ENCODE measurements at places on chromosomes 2 and 18.

DNA sequence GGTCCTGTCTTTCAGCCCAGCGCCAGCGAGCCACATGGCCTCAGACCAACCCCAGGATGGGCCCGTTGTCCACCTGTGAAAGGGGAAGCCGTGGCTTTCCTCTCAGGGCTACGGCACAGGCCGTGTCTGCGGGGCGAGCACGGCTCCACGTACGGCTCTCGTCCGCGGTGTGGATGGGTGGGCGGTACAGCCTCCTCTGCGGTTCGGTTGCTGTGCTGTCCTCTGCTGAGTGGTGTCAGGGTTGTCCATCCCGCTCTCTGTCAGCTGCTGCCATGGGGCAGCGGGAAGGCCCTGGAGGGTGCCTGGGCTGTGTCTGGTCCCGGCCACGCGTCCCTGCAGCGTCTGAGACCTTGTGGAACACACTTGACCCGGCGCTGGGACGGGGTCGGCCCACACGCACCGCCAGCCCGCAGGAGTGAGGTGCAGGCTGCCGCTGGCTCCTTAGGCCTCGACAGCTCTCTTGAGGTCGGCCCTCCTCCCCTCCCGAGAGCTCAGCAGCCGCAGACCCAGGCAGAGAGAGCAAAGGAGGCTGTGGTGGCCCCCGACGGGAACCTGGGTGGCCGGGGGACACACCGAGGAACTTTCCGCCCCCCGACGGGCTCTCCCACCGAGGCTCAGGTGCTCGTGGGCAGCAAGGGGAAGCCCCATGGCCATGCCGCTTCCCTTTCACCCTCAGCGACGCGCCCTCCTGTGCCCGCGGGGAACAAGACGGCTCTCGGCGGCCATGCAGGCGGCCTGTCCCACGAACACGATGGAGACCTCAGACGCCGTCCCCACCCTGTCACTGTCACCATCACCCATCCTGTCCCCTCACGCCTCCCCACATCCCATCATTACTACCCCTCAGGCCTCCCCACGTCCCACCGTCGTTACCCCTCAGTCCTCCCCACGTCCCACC is 128.7 kb downstream of the NFATC1 start:
- no peak for DNase-seq

DNA sequence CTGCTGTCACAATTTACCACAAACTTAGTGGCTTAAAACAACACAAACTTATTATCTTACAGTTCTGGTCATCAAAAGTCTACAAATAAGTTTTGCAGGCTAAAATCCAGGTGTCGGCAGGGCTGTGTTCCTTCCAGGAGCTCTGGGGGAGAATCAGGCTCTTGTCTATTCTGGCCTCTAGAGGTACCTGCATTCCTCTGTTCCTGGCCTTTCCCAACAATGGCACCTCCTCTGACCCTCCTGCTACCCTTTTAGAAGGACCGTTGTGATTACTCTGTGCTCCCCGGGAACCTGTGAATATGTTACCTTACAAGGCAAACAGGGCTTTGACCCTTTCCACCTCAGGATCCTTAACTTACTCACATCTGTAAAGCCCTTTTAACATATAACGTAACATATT is 98.5 kb downstream of the MRPS9 start:
- DNase-seq: no peak

DNA sequence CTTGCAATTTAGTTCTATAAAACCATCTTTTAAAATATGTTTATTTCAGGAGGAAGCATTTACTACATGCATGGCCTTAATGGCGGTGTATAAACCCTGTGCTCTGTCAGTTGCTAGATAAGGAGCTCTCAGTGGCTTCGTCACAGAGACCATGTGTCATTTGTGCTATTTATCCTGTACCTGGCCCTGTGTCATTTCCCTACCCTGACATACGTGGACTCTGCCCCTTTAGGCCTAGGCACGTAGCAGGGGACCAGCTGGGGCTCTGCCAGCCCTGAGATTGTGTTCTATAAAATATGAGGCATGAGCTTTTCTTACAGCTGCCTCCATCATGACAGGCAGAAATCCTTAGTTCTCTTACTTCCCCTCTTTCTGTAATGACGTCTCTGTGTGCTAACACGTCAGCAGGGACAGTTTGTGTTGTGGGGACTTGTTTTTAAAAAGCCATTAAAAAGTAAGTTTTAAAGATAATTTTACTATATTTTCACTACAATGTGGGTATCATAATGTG is 88.0 kb downstream of the ITGB1BP1 start:
- DNase-seq: no peak

DNA sequence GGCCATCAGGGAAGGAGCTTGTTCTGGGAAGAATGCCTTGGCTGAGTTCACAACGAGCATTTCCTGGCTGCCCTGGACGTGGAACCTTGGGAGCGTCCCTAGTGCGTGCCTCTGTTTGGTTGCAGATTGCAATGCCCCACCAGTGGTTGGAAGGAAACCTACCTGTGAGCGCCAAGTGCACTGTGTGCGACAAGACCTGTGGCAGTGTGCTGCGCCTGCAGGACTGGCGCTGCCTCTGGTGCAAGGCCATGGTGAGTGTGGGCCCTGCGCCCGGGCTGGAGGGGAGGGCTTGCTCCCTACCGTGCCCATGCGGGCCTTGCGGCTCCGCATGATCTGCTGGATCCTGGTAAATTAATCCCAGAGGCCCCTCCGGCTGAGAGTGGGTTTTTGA is 81.9 kb downstream of the DGKD start:
- DNase-seq: no peak

GRCh38 chr2:230220347-230220969 is 674 bp upstream of the SP110 start:
- no peak for DNase-seq

DNA sequence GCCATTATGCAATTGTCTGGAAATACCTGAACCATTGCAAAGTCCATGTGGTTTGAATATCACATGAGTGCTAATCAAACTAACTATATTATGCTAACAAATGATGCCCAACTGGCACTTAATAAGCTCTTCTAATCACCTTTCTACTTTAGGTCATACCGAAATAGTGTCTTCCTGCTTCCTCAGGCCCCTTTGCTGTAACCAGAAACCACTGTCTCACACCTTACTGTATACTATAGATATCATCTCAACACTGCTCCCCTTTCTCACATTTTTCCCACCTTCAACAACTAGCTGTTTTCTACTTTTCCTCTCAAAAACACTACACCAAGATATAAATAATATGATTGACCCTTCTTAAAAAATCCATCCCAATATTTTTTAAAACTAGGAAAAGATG is 633.9 kb downstream of the BCL11A start:
- no peak for DNase-seq

GRCh38 chr2:50535971-50536759 is 495.8 kb downstream of the NRXN1 start:
- peak; percentile 15 for DNase-seq

DNA sequence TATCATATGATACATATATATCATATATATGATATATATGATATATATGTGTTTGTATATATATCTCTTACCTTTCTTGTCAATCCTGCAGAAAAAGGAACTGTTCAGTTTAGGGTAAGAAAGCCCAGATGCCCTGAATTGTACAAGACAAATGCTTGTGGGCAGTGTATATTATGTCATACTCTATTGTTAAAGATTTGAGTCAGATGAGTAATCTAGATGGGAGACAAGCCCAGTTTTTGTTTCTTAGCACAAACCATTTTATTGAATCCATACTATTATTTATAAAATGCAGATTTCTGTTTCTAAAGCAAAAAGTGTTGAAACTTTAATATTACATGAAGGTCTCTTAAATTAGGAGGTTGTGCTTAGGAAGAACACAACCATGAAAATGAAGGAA is 90.6 kb downstream of the VRK2 start:
- DNase-seq: no peak

DNA sequence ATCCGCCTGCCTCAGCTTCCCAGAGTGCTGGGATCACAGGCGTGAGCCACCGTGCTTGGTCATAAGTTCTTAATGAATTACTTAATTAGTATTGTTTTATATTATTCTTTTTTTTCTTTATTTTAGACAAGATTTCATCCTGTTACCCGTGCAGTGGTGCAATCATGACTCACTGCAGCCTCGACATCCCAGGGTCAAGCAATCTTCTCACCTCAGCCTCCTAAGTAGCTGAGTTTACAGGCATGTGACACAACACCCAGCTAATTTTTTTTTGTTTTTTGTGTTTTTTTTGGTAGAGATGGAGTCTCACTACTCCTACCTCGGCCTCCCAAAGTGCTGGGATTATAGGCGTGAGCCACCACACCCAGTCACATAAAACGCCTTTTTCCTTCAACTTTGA is 17.3 kb downstream of the C2orf42 start:
- no peak for DNase-seq

DNA sequence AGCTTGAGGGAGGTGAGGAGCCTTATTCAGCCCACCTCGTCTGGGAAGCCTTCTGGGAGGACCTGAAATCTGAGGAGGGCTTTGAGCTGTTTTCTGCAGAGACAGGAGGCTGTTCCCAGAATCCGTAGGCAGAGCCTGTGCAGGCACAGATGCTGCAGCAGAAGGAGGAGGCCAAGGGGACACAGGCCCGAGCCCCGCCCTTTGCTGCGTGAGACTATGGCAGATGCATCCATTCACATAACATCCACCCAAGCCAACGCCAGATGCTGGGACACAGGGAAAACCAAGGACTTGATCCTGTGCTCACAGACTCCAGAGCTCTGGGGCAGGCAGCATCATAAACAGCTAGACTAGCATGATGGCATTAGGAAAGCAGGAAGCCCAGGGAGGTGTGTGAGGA is 98.2 kb downstream of the KCNF1 start:
- DNase-seq: no peak

- DNase-seq: no peak
Measured at GRCh38 chr2:125330133-125330532, 1305.0 kb downstream of the CNTNAP5 start.

DNA sequence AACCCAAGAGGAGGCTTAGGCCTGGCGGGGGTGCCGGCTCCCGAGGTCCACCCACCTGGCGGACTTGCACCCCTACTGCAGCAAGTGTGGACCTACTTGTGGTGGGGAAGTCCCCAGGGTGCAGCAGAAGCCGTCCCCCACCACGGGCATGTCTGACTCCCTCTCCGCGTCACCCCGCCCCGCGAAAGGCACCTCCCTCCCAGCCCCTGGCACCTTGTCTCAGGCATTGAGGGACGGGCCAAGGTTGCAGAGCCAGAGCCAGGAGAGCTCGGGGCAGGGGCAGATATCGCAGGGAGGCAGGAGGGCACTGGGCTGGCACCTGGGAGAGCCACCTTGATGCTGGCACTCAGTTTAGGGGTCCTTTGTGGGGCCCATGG is 19.0 kb downstream of the CROCC2 start:
- no peak for DNase-seq

DNA sequence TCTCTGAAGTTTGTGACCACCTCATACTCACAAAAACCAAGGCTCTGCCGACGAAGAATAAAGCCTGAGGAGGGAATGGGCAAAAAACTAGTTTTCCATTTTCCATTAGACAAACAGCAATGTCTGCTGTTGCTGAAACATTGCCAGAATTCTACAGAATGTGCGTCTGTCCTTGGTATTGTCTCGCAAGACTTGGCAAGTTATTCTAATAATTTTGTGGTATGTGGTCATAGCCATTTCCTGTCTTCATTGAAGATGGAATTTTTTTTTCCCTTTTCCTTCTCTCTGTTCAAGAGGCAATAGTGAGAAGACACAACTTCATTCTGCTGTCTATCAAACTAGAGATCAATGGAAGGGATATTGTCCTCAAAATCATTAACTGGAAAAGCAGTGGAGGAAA is 296.1 kb downstream of the RND3 start:
- peak; percentile 69 for DNase-seq

All from fibroblast of skin of left quadriceps (primary cell).